Stimulated activated CD4-positive, alpha-beta T cell treated with anti-CD3 and anti-CD28 coated beads, Interleukin-1b, Interleukin-23, amount 100 ng/mL, for 1 hour (primary cell): ENCODE measurements at places on chromosomes 5 and 9.

DNA sequence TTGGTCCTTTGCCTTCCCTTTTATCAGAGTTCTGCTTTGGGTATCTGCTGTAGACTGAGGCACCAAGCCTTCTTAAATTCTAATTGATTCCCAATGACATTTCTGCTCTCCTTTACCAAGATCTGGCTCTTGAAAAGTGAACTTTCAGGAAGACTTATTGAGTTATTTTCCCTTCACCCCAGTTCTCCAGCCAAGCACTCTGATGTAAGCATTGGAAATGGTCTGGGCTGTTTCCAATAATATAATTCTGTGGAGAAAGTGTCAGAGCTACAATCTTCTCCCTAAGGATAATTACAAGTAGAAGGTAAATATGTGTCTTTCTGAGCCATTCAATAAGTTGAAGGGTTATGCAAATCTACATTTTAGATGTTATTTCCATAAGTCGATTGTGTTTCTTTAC is 30.8 kb downstream of the BTF3 start:
- DNase-seq, result no peak

DNA sequence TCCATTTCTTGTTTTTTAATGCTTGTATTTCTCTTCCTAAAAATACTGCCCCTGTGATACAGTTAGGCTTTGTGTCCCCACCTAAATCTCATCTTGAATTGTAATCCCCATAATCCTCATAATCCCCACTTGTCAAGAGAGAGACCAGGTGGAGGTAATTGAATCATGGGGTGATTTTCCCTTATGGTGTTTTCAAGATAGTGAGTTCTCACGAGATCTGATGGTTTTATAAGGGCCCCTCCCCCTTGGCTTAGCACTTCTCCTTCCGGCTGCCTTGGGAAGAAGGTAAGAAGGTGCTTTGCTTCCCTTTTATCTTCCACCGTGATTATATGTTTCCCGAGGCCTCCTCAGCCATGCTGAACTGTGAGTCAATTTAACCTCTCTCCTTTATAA is 227.4 kb downstream of the MAN2A1 start:
- no peak for DNase-seq

DNA sequence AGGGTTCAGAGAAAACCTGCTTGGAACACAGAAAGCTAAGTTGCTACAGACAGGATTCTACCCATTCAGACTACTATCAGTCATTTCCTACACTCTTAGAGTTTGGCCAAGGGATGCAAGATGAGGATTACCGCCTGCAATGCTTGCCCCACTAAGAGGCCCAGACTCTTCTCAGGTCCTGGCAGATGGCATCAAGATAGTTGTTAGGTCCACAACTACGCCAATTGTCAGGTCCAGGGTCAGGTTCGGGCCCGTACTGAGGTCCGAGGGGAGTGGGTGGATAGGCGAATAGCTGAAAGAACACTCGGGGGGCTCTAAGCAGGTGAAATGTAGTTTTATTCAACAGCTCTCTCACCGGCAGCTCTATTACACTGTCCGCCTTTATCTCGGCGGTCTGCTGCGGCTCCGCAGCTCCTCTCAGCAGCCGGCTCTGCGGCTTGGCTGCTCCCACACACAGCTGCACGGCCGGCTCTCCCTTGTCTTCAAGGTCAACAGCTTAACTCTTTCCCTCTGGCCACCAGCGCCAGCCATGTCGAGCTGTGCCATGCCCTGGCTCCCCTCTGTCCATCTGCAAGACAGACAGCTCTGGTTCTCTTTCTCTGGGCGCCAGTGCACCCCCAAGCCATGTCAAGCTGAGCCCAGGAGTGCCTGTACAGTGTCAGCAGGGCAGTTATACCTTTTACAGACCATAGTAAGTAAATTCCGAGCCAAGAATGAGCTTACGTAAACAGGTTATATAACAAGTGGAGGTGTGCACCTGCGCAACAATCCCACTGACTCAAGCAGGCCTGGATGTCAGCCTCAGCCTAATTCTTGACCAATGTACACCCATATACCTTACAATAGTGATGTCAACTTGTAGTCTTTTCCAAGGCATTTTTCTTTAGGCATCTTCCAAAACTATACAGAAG is 24.0 kb downstream of the ENC1 start:
- DNase-seq, result no peak

DNA sequence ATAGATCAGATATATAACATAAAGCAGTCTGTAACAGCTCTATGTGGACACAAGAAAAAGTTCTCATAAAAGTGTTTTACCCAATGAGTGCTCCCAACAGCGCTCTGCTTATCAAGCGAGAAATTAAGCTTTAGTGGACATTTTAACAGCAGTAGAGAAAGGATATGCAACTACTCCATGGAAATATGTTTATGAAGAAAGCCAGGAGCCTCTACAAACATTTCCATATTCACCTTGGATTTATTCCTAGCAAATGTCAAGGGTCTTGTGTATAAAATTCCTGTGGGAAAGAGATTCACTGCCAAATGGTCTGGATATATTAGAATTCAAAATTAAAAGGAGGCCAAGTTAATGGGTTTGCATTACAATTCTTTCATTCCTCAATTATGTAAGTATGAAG is 66.5 kb downstream of the DTWD2 start:
- no peak for DNase-seq

DNA sequence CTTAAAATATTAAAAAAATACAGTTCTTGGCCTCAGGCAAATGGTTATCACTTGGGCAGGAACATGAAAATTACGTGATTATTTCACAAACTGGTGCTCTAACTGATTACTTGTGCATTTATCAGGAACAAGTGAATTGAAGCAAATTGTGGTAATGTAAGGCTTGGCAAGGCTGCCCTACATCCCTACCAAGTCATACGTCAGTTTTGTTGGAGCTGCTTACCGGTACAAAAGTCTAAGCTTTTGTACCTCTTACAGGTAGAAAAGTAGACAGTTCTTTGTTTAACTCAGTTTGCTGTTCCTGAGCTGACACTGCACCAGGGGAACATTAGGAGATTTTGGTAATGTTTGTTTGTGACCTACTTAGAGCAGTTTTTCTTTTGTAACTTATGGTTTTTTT is 2.2 kb downstream of the G3BP1 start:
- no peak for DNase-seq
